ENCODE measurements at places on chromosomes 1 and 21.

DNA sequence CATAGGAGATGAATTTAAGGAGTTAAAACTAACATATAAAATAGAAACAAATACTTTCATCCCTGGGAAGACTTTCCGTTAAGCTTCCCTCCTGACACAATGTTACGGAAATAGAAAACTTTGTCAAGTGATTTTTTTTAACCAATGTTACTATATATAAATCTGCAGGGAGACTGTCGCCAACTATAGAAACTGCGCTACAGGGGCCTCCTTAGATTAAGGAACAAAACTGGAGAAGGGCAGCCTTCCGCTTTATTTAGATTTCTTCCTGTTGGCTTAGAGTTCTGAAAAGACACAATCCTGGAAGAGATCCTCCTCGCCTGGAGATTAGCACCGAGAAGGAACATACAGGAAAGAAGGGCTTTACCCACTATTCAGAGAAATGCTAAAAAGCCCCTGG lies 1.5 kb downstream of the MGST3 start:
- no peak for DNase-seq

GRCh38 chr1:223710179-223711133 lies 1.9 kb upstream of the CAPN2 start:
- DNase-seq = no peak

- peak; percentile 64 for DNase-seq
Observed at GRCh38 chr1:62746086-62746808, 37.7 kb upstream of the ATG4C start.

GRCh38 chr1:197496722-197497121 lies 228.7 kb downstream of the CRB1 start:
- no peak for DNase-seq

All from AG10803 (cell line).